Caudate nucleus (tissue), 63 donors: ENCODE measurements at places on chromosomes 11 and 22.

GRCh38 chr11:15568440-15568839 is 453.7 kb downstream of the INSC start:
- DNase-seq: no peak

- DNase-seq: no peak
Observed at GRCh38 chr11:84817998-84818397, 809.1 kb downstream of the DLG2 start.

DNA sequence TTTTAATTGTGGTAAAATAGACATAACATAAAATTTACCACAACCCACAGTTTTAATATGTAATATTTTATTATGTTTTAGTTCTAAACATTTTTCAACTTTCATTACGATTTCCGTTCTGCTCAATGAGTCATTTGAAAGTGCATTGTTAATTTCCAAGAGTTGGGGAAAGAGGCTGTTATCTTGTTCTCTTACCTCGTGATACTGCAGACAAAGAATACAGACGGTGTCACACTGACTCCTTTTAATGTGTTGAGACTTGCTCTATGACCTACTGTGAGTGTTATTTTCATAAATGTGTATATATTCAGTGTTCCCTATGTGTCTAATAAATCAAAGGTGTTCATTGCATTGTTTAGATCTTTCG is 10.8 kb upstream of the RAC2 start:
- DNase-seq: no peak

DNA sequence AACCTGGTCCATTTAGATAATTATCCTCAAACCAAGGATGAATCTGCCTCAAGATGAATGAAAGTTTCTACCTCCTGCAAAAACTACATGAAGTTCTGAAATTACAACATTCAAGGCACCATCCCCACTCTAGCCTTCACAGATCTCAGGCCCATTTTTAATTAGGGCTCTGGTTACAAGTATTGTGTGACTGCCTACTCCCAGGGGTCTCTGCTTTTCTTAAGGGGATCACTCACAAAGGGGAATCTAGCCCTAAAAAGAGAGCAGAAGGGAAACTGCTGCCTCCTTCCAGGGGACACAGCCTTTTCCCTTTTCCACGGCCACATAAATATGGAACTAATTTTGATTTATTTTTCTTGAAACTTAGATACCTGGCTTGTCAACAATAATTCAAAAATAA is 17.4 kb upstream of the TMEM135 start:
- no peak for DNase-seq

DNA sequence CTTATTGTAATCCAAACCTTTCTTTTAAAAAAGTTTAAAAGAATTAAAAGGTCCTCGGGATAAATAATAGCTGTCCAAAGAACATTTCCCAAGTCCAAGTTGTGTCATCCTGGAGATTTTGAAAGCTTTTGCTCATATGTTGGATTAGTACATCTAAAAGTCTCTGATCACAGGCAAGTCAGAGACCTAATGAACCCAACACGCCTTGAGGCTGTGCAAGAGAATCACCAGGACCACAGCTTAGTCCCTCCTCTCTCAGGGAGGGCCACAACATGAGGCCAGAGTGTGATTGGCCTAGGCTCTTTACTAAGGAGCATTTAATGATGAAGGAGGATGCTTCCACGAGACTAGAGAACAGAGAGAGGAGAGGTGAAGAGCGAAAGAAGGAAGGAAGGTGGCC is 98.7 kb upstream of the OR5AK2 start:
- DNase-seq: no peak

DNA sequence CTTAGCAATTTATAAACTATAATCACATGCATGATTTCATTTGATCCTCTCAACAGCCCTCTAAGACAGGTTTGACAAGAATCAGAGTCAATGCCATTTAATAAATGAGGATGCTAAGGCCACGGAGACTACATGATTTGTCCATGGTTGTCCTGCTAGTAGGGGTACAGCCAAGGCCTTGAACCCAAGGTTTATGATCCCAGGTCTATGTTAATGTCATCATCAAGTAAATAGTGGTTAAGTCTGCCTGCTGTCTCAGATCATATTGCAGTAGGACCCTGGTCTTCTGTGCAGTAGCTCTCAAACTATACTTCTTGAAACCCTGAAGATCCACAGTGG is 17.7 kb upstream of the SYTL2 start:
- no peak for DNase-seq

DNA sequence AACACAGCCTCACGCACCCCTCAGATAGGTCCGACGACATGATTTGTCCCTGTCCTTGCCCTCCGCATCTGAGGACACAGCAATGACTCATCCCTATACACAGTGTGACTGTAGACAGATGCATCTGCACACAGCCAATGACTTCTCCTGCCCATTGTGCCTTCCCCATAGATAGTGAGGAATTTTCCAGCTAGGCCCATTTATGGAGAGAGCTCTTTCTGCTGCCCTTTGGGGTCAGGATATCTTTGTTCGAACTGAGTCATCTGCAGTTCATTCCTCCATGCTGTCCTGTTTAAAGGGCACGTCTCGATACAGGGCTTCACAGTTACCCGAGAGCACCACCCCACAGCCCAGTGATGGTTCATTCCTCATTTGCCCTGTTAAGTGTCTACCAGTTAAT is 96.7 kb downstream of the LARGE1 start:
- DNase-seq: no peak

DNA sequence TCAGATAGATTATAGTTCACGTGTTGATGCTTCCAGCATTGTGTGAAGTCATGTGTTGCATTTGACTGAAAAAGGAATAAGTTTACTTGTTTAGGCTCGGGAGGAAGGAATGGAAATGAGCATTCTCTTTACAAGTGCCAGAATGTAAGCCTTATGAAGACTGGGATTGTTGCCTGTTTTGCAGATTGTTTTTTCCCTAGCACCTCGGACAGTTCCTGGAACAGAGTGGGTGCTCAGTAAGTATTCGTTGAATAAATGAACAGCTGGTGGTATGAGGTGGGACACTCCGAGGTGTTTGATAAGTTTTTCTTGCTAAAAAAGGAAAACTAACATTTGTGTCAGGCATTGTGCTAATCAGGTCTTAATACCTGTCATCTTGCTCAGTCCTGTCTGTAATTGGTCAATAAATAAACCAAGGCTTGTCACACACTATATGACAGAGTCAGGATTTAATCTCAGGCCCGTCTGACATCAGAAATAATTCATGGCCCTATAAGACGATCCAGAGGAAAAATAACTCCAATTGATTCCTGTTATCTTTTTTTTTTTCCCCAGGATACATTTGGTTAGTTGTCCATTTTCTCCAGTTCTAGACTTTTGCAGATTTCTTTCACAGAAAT is 304.7 kb downstream of the NELL1 start:
- DNase-seq: no peak

- no peak for DNase-seq
Observed at GRCh38 chr22:26779108-26779507, 121.7 kb downstream of the MIAT start.

DNA sequence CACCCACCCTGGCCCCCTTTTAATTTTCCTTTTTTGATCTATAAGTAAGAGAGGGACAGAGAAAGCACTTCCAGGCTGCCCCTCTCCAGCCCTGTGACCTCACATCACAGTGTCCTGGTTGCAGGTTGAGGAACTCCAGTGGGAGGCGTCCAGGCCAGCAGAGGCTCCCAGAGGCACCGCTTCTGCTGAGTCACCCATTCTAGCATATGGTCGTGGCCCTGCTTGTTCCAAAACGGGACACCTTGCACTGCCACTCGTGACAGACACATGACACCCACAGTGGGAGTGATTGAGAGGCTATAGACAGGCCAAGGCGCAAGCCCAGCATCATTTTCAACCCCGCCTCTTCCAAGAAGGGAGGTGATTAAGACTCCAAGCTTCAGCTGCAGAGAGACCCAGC is 16.0 kb upstream of the TMPRSS4 start:
- DNase-seq: peak; percentile 11

GRCh38 chr22:26437694-26438392 is 8.8 kb downstream of the ASPHD2 start:
- no peak for DNase-seq

DNA sequence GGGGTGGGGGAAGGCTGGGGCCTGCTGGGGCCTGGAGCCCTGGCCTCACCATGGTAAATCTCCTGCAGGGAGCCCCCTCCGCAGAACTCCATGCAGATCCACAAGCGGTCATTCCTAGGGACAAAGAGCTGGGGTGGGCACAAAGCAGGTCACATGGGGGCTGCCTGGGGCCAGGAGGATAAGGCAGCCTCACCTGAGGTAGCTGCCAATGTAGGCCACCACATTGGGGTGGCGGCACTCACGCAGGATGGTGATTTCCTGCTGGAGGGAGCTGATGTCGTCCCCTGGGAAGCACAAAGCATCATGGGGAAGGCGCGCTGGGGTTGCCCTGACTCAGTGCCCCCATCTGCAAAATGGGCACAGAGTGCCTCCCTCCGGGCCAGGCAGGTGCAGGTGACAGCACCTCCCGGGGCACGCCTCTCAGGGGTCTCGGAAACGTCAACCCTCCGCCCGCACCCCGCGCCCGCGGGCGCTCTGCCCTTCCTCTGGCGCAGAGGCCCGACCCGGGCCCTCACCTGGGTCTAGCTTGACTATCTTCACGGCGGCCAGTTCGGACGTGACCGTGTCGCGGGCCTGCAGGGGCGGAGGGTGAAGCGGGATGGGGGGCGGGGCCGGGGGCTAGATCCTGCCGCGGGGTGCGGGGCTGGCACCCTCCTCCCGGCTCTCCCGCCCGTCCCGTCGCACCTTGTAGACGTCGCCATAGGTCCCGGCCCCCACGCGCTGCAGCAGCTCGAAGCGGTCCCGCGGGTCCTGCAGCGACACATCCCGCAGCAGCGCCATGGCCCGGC is 450 bp downstream of the MAP4K2 start:
- no peak for DNase-seq

- no peak for DNase-seq
Observed at GRCh38 chr11:117830674-117831351, 6.3 kb upstream of the FXYD2 start.

- no peak for DNase-seq
Observed at GRCh38 chr11:60981515-60981914, 10.0 kb downstream of the CD6 start.

DNA sequence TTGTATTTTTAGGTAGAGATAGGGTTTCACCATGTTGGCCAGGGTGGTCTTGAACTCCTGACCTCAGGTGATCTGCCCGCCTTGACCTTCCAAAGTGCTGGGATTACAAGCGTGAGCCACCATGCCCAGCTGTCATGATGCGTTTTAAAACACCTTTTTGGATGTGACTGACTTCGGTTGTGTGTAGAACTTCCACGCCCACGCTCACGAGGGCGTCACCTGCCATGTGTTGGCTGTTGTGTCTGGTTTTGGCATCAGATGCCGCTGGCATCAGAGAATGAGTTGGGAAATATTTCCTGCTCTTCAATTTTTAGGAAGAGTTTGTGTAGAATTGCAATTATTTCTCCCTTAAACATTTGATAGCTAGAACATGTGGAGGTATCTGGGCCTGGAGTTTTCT is 109.1 kb downstream of the KCNQ1 start:
- no peak for DNase-seq

DNA sequence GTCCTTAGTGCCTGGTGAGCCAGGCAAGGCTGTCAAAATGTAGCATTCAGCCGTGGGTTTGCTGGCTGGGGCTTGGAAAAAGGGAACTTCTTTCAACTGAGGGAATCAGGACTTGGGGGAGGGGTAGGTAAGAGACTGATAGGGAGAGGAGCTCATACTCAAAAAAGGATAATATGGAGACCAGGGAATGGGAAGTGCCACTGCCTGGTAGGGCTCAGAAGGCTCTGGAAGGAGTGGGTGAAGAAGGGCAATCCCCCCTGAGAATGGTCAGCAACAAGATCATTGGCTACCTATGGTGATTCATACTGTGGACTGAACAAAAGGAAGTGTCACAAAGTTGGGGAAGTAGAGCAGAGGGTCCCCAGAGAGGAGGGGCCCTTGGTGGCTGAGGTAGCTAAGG is 1.9 kb downstream of the CNGA4 start:
- DNase-seq: no peak

GRCh38 chr11:48138222-48138621 is 78.4 kb upstream of the OR4B1 start:
- no peak for DNase-seq

DNA sequence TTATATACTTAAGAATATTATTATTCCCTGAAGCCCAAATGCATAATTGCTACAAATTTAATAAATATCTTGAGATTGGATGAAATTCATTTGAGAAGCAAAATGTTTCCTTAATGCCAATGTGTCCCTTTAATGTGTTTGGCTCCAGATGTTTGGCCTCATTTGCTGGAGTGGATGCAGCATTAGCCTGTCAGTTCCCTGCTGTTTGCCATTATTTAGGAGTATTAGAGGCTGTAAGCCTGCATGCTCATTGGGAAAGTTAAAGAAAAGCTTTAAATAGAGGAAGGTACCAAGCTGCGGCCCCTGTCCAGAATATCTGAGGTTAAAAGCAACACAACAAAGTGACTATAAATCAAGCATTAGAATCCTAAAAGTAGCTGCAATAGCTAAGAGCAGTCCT is 54.8 kb upstream of the PITPNB start:
- DNase-seq: no peak

- no peak for DNase-seq
Observed at GRCh38 chr11:61075891-61076290, 26.4 kb upstream of the CD5 start.

GRCh38 chr11:129144256-129144655 is 47.9 kb downstream of the ARHGAP32 start:
- no peak for DNase-seq

DNA sequence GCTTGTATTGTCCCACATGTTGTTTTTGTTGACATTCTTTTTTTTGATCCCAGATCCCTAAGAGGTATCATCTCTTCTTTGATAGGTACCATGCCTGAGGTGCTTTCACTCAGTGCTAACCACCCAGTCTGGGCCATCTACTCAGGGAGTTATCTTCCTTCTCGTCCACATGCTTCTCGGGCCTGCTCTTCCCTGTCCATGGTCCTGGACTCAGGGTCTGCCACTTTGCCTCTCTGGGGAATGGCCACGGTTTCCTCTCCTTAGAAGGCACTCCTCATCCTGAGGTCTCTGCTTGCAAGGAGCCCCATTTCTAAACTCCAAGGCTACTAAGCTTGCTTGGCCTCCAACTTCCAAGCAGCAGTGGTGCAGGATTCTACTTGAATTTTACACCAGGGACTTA is 227.0 kb upstream of the NCAM1 start:
- DNase-seq: no peak

- DNase-seq: no peak
Observed at GRCh38 chr11:26134481-26135355, 197.2 kb upstream of the ANO3 start.

GRCh38 chr22:41526830-41527799 is 17.2 kb downstream of the POLR3H start:
- DNase-seq: peak; percentile 23
